Midbrain (tissue), 1 donor: ENCODE measurements at places on chromosomes 16 and 17.
A peak's percentile ranks its signal among the peaks of the same experiment; 100 is the strongest.

GRCh38 chr16:57032346-57032745 lies 43.0 kb downstream of the NLRC5 start:
- no peak for DNase-seq

DNA sequence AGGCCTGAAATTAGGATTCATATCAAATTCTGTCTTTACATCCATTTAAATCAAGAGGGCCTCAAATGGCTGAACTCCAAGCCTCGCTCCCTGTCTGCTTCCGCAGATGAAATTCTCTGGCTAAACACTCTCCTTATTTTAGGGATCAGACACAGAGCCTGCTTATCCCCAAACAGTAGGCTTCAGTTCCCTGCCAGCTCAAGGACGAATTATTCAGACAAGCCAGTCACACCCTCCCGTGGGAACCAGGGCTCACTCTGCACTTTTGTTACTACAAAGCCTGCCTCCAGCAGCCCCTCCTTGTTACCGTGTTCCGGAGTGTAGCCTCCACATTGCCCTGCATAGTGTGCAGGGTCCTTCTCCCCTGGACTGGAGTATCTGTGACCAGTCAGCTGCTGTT lies 46.6 kb upstream of the LCMT1 start:
- peak; percentile 62 for DNase-seq

DNA sequence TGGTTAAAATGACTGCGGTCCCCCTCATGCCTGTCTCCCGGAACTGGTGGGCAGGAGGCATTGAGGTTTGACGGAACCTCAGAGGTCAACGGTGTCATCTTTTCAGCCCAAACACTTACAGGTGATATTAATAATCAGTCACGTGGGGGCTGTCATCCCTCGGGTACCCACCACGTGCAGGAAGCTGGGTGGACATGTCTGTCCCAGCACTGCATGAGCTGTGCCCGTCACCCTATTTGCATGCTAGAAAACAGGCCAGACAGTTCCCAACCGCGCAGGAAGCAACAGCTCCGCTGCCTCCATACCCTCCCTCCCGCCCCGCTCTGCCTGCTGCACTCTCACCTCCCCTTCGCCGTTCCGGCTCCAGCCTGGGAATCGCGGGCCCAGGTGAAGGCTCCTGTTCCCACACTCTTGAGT lies 1.4 kb downstream of the SYNGR3 start:
- DNase-seq, result no peak

- DNase-seq, result no peak
These were observed 425.8 kb upstream of the ZFHX3 start for GRCh38 chr16:73473713-73474112.

- peak; percentile 81 for DNase-seq
These were observed 5.2 kb downstream of the AXIN2 start for GRCh38 chr17:65556014-65556909.

DNA sequence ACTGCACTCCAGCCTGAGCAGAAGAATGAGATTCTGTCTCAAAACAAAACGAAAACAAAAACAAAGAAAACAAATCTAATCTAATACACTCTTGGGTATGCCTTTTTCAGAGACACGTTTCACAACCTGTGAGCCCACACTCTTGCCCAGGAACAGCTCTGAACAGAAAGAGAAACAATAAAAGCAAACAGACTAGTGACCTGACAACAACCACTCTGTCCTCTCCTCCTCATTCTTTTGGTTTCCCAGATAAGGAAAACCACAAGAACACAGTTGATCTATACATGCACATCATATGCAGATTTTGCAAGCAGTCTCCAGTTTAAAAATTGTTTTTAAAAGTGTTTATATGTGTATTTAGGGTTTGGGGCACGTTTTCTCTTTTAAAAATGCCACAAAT lies 1.3 kb downstream of the MKS1 start:
- DNase-seq, result no peak

DNA sequence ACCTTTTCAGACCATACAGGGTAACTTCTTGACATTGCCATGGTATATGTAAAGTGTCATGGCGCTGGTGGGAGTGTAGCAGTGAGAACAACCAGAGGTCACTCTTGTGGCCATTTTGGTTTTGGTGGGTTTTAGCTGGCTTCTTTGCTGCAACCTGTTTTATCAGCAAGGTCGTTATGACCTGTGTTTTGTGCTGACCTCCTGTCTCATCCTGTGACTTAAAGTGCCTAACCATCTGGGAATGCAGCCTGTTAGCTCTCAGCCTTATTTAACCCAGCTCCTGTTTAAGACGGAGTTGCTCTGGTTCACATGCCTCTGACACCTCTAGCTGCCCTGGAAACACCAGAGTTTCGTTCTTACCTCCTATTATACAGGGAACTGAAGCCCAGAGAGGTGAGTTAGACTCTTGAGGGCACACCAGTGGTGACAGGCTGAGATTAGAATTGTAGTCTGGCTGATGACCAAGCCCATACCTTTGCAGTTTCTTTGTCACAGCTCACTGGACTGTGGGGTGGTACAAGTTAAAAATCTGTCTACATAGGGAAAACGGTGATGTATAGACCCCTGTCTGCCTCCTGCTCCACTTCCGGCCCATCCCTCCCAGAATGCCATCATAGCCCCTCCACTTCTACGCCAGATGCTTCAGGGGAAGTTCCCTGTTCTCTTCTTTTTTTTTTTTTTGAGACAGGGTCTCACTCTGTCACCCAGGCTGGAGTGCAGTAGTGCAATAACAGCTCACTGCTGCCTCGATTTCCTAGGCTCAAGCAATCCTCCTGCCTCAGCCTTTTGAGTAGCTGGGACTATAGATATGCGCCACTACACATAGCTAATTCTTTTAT lies 21.0 kb downstream of the KSR1 start:
- DNase-seq, result no peak

DNA sequence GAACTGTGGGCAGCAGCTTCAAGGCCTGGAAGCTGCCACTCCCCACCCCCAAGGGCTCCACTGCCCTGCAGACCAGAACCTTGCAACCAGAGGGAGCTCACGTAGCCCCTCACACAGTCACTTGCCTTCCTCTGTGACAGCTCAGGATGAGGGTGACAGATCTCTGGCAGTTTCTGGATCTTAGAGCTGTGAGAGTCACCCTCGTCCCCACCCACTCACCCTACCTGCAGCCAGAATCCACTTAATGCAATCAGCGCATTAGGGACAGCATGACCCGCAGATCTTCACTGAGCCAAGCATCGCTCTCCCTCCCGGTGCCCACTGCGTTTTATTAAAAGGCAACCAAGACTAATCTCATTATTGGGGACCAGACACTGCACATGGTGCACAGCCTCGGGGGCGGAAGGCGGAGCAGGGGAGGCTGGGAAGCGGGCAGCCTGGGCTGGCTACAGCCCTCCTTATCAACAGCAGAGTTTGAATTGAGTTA lies 3.5 kb downstream of the CYB561 start:
- DNase-seq, result no peak
